Stimulated activated CD4-positive, alpha-beta T cell treated with anti-CD3 and anti-CD28 coated beads, TNF-alpha, amount 100 ng/mL, for 4 hours (primary cell): ENCODE measurements at places on chromosomes 2 and 18.
A peak's percentile ranks its signal among the peaks of the same experiment; 100 is the strongest.

DNA sequence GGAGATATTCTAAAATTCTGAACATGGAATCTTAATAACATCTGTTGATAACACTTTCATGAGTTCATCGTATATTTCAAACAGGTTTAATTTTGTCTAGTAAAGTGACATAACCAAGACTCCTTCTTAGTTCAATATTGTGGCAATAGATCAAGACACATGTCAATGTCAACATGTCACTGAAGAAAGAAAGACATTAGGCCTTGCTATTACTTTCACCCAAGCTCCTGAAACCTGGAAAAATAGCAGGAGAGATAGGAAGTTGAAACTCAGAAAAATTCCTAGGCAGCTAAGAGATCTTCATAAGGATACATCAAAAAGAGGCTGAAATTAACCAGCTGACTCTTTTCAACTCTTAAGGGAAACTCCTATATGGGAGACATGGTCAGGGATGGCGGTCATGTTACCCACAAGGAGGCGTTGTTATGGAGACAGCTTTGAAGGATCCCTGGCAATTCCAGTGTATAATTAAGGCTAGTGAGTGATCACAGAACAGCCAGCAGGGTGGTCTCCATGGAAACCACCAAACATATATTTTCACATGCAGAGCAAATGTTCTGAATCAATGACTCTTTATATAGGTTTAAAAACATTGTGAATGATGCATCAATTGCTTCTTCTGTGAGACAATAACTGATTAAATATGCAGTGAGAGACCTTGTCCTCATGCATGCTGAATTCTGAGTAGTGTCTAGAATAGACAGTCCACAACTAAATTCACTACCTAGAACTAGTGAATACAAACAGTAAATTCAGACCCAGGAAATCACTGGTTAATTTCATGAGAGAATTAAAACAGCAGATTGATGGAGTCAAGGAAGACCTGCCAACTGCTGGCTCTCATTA, 115.3 kb upstream of the RIOK3 start:
- DNase-seq, result no peak

- DNase-seq, result no peak
Measured at GRCh38 chr2:182954789-182955188, 83.5 kb downstream of the NCKAP1 start.

GRCh38 chr2:109644571-109645275, 30.6 kb downstream of the SOWAHC start:
- no peak for DNase-seq

DNA sequence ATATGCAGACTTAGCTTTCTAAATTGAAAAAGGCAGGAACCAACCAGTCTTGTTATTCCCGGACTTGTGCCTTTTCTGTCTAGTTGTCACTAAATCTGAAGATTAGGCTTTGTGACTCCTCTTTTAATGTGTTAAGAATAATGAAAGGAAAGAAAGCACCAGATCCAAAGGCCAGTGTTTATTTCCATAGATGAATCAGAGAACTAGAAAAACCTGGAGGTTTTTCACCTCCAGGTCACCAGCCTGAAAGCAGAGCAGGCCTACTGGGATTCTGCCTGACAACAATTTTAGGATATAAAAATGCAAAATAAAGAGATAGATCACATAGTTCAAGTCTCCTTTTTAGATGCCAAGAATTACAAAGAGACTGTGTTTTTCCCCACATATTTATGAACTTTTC, 160.4 kb downstream of the GULP1 start:
- no peak for DNase-seq

DNA sequence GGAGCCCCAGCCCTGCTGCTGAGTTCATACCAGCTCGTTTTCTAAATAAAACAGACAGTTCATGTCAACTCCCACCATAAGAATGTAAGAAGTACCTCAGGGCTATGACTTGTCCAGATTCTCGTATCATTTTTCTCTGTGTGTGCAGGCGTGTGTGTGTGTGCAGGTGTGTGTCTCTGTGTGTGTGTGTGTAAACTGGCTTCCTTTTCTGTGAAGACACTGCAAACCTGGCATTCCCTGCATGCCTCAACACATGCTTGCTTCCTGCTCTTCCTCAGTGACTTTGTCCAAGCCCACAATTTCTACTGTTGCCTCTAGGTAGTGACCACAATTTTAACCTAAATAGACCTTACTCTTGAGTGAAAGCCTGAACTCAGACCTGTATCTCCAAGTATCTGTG, 879.0 kb downstream of the SLC4A3 start:
- DNase-seq, result no peak

DNA sequence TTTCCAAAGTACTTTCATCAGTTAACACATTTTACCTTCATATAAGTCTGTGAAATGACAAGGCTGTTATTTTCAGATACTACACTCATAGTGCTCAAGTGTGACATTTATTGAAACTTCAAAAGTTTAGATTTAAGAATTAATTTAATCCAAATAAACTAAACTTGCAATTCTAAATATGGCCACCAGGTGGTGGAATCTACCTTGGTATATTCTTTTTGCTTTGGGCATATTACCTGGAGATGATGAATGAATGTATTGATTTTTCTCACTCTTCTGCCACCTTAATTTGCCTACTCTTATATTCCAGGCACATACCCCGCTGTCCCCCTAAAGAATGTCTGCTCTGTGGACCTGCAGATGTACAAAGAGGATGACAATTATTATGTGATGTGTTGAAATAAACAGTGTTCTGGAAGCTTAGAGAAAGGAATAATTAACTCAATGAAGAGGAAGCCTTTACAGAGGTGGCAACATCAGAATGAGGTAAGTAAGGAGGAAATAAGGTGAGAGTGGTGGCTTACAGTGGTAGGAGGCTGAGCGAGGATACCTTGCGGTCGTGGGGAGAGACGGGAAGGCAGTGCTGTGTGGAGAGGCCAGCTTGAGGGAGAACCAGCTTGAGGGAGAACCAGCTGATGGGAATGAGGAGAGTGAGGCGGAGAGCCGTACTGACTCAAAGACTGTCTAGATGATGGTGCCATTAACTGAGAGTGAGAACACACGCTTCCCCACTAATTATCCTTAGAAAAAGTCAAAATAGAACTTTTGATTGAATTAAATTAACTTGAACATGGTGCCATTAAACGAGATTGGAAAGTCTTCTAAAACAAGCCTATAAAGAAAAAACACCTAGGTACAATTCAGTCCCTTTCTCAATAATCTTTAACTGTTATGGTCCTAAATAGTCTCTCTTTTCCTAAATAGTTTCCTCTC, 179.5 kb downstream of the CELF4 start:
- DNase-seq, result no peak

DNA sequence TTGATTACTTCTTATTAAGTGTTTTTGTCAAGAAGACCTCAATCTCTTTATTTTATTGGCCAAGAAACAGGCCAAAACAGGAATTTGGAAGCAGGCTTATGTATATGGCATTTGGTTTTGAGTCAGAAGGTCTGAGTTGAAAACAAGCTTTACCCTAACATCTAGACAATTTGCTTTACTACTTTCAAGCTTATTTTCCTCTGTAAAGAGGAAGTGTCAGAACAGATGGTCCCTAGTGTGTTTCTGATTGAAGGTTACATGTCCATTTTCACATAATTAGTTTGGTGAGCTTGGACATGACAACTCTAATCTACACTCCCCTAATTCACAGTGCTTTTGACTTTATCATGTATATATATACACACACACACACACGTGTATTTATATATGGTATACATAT, 19.8 kb upstream of the MAP4K4 start:
- DNase-seq, result no peak

GRCh38 chr2:230793572-230794359, 71.0 kb upstream of the ITM2C start:
- DNase-seq, result peak; percentile 44

DNA sequence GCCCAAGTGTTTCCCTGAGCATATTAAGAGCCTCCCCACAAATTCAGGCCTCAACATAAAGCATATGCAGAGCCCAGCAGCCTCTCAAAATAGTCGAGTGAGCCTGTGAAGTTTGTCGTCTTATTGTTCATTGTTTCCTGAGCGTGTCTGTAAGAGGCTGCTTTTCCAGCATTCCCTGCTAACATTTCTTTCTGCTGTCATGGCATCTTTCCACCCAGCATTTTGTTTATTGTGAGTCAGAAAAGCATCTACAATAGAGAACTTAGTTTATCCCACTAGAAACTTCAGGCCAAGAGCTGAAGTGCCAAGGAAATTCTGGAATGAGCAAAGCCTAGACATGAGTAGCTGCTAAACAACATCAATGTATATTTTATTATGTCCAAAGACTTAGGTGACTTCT, 46.3 kb upstream of the STAM2 start:
- no peak for DNase-seq

GRCh38 chr2:25316101-25316500, 25.6 kb downstream of the DNMT3A start:
- no peak for DNase-seq

DNA sequence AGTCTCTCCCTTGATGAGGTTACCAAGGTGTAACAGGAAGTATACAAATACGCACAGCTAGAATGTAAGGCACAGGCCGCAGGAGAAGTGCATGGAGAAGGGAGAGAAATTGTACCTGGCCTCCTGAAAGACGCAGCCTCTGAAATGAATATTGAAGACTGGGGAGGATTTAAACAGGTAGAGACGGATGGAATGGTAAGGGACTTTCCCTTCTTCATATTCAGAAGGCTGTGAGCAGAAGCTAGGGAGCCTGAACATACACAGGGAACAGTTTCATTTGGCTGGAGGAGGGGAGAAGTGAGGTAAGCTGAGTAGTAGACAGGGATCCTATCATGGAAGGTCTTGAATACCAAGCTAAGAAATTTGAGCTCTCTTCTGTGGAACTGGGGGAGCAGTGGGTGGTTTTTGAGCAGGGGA, 112.7 kb downstream of the ANKRD44 start:
- DNase-seq, result no peak

- no peak for DNase-seq
Measured at GRCh38 chr2:238554468-238555315, 128.0 kb downstream of the ASB1 start.

DNA sequence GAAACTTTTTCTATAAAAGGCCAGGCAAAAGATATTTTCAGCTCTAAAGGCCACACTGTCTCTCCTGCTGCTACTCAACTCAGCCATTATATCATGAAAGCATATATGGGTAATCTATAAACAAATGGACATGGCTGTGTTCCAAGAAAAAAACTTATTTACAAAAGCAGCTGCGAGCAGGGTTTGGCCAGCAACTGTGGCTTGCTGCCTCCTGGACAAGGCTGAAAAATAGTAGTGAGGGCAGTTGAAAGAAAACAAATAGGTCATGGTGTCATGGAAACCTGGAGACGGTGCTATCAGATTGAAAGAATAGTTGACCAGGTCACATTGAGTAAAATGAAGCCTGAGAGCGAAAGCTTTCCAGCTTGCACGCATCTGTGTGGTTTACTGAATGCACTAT, 89.2 kb upstream of the LRATD1 start:
- no peak for DNase-seq

GRCh38 chr18:11009147-11009546, 140.2 kb downstream of the PIEZO2 start:
- DNase-seq, result no peak

DNA sequence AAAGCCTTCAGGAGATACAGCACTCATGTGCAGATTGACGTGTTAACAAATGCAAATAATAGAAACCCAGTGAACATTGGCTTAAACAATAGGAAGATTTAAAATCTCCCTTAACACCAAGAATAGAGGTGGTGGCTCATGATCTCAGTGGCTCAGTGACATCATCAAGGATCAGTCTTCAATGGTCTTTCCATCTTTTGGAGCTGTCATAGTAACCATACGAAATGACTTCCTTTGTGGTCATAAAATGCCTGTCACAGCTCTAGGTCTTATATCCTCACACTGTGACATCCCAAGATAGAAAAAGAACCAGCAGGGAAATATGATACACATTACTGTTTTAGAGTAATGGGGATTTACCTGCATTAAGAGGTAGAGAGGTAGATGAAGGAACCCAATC, 59.6 kb upstream of the ACKR3 start:
- no peak for DNase-seq

- no peak for DNase-seq
Measured at GRCh38 chr2:102753563-102754159, 8.2 kb upstream of the TMEM182 start.

DNA sequence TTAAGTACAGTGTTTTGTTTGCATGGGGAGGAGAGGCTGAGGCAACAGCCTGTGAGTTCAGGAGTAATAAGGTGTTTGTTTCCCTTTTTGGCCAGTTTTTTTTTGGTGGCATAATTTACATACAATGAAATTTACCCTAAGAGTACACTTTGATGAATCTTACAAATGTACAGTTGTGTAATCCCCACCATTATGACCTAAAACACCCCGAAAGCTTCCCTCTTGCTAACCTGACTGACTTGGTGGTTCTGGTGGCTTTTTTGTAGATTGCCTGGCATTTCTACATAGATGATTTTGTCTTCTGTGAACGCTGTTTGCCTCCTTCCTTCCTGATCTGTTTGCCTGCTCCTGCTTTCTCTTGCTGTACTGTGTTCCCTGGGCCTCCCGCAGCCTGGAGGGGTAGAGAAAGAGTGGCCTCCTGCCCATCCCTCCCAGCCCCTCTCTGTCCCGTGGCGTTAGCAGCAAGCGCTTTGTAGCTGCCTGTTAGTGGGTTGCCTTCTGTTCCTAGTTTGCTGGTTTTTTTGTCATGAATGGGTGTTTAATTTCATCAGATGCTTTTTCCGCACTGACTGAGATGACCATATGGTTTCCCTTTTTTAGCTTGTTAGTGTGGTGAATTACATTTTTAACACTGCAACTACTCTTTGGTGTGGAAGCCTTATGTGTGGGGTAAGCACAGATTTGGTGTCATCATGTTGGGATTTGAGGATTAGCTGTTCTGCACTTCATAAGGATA, 32.1 kb downstream of the ASAP2 start:
- DNase-seq, result no peak

- no peak for DNase-seq
Measured at GRCh38 chr18:53795610-53796009, 428.9 kb downstream of the MBD2 start.

DNA sequence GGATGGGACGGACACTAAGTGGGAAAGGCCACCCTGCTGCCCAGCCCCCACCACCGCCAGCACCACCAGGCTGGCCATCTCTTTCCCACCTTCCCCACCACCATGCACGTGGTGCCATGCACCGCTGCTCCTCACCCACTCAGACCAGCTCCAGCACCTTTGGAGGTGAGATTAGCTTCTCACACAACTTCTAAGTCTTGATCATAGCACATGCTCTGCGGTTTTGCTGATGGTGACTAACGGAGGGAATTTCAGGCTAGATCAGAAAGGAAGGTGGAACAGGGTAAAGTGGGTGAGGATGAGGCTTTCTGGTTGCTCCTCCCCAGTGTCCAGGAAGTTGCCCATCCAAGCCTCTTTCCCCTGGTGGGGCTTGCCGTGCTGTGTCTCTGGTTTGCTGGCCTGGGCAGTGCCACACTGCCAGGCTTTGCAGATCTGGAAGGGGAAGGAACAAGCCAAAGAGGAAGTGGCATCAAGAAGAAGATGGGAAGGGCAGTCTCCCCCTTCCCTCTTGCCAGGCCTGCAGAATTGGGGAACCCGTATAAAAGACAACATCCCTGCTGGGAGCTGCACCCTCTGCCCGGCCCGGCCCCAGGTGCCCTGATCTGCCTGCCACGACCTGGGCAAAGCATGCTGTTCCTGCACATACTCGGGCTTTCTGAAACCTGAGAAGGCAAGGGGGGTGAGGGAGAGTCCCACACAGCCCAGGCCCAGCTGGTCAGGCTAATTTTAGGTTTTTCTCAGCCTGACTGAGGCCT, 44.3 kb upstream of the CAB39 start:
- DNase-seq, result no peak

- DNase-seq, result no peak
Measured at GRCh38 chr2:41414486-41415230, 633.2 kb upstream of the PKDCC start.
